ENCODE measurements at places on chromosomes 2 and 18.

GRCh38 chr18:48486754-48487153 lies 52.1 kb upstream of the CTIF start:
- no peak for DNase-seq

- DNase-seq, result no peak
These were observed 10.7 kb upstream of the TAF1B start for GRCh38 chr2:9832586-9832985.

DNA sequence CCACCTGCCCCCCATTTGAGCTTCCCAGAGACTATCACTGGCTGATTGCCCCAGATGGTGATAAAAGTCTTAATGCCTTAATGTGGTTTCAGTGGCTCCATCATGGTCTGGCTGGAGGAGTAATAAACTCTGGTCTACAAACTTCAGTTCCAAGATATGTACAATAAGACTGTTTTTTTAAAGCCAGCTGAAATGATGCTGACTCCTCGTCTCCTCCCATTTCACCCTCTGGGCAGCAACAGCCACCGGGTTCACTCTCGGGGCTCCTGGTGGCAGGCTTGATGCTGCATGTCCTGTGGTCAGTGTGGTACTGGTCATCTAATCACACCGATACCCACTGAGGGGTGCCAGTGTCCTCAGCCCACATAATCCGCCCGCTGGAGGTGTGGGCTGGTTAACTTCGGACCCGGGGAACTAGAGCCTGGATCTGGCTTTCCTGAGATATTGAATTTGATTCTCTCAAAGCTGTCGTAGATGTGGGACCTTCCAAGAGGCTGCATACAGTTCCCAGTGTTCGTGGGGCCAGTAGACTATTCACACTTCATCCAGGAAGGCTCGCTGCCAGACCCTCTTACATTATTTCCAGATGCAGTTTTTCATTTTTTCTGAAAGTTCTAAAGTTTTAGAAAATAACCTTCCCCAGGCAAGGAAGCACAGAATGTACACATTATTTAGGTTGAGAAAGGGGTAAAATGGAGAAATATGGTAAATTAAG lies 95.3 kb downstream of the GALR1 start:
- no peak for DNase-seq

GRCh38 chr18:38843291-38843690 lies 1277.7 kb upstream of the CELF4 start:
- DNase-seq, result no peak

DNA sequence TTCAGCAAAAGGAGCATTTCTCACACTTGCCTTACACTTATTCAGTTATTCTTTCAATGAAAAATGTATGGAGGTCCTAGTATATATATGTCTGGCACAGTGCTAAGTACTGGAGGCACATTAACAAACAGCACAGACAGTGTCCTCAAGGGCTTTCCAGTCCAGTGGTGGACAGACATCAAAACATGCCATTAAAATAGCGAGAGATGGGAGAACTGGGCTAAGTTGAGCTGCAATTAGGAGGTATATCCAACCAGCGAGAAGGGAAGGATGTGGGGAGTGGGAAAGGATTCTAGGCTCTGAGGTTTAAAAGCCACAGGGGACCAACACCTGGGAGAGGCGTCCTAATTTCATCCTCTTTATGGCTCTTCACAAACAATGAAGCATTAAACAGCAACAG lies 127.5 kb upstream of the TTC39C start:
- no peak for DNase-seq

DNA sequence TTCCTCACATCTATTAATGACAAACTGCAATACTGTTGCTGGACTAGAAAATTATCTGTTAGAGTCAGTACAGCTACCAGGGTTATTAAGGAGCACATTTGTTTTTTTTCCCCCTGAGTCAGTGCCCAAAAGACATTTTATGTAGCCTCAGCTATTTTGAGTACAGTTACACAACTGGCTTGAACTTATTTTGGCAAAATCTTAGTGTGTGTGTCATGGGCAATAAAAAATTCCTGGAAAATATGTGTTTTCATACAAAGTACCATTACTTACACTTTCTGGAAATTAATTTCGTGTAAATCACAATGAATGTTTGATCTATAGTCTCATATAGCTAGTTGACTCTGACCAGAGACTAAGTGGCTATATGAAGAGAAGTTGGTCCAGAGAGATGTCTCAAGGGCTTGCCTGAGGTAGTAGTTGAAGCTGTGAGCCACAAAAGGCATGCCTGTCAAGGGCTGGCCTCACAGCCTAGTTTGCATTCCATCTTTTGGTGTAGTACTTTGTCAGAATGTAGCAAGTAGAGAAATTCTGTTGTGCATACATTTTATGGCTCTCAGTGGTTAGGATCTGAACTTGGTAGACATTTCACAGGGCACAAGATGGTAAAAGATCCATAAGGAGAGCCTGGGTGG lies 283.4 kb downstream of the MTX2 start:
- no peak for DNase-seq

- DNase-seq, result peak; percentile 13
These were observed 41.6 kb downstream of the PKDCC start for GRCh38 chr2:42089340-42089925.

- DNase-seq, result no peak
These were observed 32.8 kb downstream of the MSH6 start for GRCh38 chr2:47815764-47816163.

DNA sequence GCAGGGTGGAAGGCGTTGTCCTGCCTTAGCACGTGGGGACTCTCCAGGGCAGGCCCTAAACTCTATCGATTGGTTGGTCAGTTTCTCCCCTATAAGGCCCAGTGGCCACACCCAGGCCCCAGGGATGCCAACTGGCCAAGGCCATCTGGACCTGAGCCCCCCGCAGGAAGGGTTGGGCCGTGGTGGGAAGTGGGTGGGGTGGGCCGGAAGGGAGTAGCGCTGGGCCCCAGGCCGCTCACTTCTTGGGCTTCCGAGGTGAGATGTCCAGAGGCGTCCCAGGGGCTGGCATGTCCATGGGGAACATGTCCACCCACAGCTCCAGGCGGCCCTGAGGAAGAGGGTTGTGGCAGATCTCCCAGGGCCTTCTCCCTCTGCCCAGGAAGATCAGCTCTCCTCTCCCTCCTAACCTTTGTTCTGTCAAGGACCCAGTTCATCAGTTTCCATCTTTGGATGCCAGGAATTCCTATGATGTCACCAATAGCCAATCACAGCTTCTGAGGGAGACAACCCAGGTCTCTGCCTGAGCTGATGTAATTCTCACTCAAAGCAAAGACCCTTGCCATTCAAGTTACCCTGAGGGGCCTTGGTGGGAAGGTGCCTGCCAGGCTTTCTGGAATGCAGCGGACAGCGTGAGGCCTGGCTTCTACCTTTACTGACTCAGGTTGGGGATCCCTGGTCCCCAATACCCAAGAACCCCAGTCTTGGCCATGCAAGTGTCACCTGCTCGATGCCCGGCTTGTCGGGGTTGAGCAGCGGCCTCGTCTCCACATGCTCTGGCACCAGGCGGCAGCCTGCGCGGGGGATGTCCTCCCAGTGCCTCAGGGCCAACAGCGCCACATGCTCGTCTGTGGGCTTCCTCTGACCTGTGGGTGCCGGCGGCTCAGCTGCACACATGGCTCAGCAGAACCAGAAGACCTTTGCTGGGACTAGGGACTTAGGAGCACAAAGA lies 14.4 kb downstream of the OTOF start:
- DNase-seq, result no peak

GRCh38 chr18:49728542-49728941 lies 84.8 kb downstream of the ACAA2 start:
- peak; percentile 22 for DNase-seq

DNA sequence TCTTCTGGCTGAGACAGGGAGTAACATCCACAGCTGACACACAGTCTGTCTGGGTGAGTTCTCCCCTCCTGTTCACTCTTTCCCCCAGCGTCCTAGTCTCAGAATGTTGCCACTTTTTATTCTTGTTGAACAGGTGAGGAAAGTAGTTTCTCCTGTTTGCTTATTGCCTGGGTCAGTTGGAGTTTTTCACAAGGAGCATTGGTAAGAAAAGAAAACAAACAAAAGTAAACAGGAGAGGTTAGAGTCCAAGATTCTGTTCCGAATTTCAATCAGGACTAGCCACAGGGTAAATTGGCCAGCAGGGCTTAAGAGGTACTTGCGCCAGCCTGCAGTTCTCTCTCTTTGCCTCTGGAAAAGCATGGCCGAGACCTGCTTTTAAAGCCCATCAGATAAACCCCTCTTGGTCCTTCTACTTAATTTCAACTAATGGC lies 255.0 kb upstream of the EPAS1 start:
- DNase-seq, result no peak

- peak; percentile 49 for DNase-seq
These were observed 339.7 kb upstream of the SLC14A2 start for GRCh38 chr18:45275367-45276113.

DNA sequence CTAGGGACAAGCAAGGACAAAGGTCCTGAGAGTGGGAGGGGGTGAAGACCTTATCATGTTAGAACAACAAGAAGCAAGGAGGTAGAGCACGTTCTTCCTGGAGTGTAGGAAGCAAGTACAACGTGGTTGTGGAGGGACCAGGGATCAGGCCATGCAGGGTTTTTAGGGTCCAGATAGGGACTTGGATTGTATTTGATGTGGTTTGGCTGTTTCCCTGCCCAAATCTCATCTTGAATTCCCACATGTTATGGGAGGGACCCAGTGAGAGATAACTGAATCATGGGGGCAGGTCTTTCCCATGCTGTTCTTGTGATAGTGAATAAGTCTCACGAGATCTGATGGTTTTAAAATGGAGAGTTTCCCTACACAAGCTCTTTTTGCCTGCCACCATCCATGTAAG lies 53.2 kb downstream of the ICA1L start:
- DNase-seq, result no peak

DNA sequence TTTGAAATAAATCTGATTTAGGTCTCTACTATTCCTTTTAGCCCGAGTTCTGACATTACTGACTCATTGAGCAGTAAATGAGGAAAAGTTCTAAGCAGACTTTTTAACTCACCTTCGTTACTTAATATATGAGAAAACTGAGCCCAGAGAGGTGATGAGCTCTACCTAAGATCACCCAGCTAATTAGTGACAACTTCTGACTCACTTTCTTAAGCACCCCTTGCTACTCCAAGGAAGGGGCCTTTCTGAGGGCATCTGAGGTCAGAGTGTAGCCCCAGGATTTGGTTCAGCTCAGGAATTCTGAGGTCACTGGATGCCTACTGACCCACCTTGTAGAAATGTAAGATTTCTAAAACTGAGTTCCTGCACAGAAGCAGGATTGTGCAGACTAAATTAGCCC lies 102.2 kb upstream of the FZD5 start:
- no peak for DNase-seq

GRCh38 chr2:128834207-128834879 lies 515.7 kb upstream of the HS6ST1 start:
- no peak for DNase-seq

GRCh38 chr2:68438455-68439303 lies 28.4 kb downstream of the FBXO48 start:
- DNase-seq, result no peak

DNA sequence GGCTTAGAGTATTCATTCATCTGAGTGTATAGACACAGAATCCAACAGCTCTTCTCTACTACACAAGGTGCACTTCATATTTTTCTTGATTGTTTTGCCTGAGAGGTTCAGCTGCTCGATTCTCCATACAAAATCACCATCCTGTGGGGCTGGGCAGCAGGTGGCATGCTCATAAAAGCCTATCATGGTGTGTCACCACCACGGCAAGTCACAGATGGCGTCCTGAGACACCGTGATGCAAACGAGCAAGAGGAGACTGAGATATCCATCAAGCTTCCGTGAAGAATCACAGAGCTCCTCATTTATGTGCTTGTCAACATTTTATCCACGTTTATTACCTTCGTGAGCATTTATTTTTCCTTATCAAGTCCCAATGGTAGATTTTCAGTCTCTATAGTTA lies 22.4 kb upstream of the NRP2 start:
- no peak for DNase-seq

GRCh38 chr18:59271606-59272220 lies 1.5 kb downstream of the RAX start:
- DNase-seq, result no peak

DNA sequence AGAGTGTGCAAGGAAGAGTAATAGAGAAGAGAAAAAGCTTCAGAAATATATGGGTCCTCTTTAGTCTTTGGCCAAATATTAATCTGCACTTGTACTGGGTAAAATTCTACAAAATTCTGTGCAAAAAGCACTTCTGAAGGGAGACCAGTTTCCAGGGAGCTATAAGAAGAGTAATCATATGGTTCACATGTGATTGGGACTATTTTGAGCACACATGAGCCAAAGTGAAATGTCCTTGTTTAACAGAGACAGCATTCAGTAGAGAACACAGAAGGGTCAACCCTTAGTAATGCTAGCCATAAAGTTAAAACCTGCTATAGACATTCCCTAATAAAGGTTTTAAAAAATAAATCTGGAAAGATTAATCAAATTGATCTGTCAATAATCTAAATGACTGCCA lies 49.3 kb upstream of the ACVR1C start:
- DNase-seq, result no peak

DNA sequence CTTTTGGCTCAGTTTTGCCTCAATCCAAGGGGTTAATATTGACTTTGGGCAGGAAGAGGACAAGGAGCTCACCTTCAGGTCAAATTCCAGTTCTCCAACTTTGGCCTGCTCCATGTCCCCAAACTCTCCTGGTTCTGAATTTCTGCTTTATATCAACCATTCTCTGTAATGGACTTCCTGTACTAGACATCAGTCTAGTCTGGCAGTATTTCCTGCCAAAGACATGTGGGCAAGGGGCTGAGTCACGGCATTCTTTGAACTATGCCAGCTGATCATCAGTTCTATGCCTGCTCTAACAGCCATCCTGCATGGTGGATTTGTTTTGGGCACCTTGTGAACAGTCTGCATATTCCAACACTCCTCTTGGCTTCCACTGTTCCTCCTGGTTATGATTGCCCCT lies 199.4 kb downstream of the ZEB2 start:
- DNase-seq, result peak; percentile 20
